ENCODE measurements at places on chromosomes 5 and 9. TPM values are rescaled to one million over a fixed set of nuclear protein-coding genes. Genes with fewer than 3 reads are reported as not detected.

Gene LNPEP
- 9.7 TPM for polyA plus RNA-seq

- no peak for DNase-seq
These were observed 84.1 kb downstream of the PPP2R2B start for GRCh38 chr5:146794326-146795029.

DNA sequence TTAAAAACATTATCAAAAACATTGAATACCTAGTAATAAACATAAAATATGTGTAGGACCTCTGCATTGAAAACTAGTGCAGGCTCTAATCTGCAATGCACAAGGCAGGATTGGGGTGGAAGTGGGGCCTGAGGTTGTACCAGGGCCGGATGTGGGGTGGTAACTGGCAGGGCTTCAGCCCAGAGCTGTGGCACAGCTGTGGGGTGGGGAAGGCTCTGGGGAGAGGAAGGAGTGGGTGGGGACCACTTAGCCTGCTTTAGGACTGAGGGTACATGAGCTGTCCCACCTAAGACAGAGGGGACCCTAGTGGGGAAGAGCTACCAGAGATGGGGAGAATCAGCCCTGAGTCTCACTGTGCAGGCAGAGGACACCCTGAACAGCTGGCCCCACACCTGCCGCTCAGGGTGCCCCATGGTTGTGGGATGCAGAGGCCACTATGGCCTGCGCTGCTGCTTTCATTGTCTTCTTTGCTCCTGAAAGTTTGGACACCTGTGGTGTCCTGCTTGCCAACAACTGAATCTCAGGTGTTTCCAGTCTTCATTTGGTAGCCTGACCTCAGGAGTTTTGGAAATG is 311.4 kb downstream of the TLE4 start:
- DNase-seq = no peak

Gene SPINK7
- polyA plus RNA-seq = not detected

DNA sequence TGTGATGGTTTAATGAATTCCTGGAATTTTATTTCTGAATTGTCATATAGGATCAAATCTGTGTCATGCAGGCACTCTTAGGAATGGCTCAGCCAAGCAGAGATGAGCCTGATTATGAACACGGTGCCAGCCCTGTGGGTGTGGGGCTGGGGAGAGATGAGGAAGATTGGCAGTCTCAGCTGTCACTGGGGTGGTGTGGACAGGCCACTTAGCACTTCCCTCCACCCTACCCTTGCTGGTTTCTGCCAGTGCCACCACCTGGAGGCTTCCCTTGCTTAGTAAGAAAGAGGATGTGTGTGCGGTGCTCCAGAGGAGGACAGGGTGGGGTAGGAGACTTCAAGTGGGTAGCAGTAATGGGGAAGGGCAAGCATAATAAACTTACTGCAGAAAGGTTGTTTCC is 226.6 kb downstream of the CD180 start:
- no peak for DNase-seq

GRCh38 chr5:115586525-115587146 is 15.6 kb downstream of the TICAM2 start:
- no peak for DNase-seq

DNA sequence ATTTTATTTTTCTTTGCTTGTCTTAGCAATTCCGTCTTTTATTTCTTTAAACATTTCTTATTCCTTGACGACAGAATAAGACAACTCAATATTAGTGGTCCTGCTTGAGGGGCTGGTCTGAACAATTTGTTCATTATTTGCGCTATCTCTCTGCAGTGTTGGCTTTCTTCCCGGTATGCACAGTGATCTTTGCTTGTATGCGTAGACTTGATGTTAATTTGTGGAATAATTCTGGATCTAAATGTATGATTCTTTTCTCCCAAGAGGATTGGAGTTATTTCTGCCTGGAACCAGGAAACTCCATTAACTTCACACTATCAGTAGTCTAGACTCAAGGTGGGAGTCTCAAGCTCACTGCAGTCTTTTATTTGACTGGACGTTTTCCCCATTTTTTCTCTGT is 80.4 kb downstream of the KDM4C start:
- no peak for DNase-seq

GRCh38 chr5:103425686-103426454 is 136.7 kb downstream of the NUDT12 start:
- no peak for DNase-seq

DNA sequence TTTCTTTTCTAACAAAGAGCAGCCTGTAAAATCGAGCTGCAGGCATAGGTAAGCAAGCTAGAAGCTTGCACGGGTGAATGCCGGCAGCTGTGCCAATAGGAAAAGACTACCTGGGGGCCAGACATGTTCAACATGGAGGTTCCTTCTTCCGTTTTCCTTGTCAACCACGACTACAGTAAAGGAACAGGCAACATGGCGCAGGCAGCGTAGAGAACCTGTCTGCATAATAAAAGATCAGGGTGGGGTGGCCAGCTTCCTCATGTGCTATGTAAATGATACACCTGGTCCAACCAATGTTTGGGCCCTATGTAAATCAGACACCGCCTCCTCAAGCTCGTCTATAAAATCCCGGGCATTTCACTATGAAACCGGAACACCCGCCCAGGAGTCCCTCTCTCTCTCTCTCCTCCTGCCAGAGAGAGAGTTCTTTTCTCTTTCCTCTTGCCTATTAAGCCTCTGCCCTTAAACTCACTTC is 103.8 kb upstream of the LIFR start:
- no peak for DNase-seq

DNA sequence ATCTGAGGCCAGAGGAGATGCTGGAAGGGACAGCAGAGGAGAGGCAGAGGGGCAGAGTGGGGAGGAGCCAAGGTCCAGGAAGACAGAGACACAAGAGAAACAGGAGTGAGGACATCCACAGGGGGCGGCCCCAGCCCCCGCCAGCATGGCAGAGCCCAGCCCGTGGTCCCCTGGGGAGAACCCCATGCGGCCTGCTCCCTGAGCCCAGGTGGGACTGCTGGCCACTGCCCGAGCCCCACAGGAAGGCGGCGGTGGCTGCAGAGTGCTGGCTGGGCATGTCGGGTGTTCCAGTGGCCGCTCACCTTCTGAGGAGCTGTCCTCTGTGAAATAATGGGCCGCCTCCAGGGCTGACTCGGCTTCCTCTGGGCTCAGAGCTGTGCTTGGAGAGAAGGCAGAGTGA is 8.9 kb upstream of the MRNIP start:
- DNase-seq = no peak

Gene TSTD2
- 17.3 TPM for polyA plus RNA-seq

DNA sequence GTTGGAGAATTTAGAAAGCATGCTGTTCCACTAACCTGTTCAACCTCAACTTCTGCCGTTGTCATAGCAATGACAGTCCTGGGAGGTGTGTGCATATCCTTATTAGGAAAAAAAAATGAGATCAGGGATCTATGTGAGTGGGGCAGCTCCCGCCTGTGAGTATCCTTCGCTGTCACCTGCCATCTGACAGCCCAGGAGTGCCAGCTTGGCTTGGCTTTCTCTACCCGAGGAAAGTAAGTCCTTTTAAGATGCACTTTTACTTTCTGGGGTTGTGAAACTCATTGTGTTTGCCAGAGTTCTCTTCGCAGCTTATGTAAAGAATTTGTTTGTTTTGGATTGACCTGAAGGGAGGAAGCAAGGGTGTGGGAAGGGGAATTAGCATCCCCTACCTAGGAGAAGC is 21.8 kb downstream of the PCDHAC2 start:
- no peak for DNase-seq

GRCh38 chr9:8205576-8205975 is 406.0 kb upstream of the DMAC1 start:
- DNase-seq = no peak

Gene C9orf152
- polyA plus RNA-seq = not detected

Gene DIPK1B
- polyA plus RNA-seq = 3.6 TPM

DNA sequence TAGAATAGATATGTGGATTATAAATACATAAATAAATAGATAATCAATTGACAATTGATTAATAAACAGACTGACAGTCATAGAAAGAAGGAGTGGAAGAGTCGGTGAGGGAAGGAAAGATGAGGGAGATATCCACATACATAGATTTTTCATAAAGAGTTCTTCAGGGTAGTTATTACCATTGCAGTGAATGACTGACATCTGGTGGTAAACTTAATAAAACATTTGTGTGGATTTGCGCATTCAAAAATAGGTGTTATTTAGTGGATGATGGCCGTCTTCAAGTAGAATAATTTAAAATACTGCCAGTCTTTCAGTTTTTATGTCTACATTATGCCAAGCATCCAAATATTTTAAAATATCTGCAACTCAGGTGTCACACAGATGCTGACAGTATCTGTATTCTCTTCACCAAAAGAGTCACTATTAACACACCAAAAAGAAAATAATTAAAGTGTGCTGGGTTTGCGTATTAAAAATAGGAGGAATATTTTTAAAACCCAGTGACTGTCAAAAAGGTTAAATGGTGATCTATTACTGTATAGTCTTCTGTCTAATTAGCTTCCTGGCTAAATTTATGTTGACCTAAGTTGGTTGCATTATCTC is 78.8 kb downstream of the GIN1 start:
- DNase-seq = peak; percentile 10

- no peak for DNase-seq
These were observed 3.9 kb downstream of the LCN12 start for GRCh38 chr9:136955943-136956335.

- DNase-seq = no peak
These were observed 77.7 kb downstream of the DNAH5 start for GRCh38 chr5:13866792-13867191.

Gene GTF3C4
- polyA plus RNA-seq = 7.7 TPM

Gene FLT4
- polyA plus RNA-seq = not detected

DNA sequence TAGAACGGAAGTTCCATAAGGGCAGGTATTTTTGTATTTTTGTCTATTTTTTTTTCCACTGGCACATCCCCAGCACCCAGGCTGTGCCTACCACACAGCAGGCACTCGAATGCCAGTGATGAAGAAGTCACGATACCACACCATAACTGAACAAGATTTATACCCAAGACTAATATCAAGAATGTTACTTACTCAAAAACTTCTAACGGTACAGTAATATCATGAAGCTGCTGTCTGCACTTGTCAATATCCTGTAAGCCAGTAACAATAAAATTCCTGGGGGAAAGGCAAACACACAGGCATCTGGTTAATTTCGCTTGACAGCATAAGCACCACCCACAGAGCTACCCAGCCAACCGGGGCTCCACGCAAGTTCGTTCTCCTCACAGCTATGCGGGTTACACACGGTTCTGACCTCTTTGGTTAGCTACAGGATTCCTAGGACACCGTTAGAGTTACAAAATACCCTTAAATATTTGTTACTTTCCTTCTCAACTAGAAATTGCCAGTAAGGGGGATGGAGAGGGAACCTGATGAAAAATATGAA is 1.3 kb downstream of the MED10 start:
- no peak for DNase-seq

GRCh38 chr9:111035543-111036428 is 2.5 kb downstream of the LPAR1 start:
- no peak for DNase-seq

GRCh38 chr5:73199671-73200070 is 26.7 kb downstream of the TMEM174 start:
- no peak for DNase-seq

Gene SLC22A4
- 3.0 TPM for polyA plus RNA-seq

- DNase-seq = no peak
These were observed 17.6 kb downstream of the AFAP1L1 start for GRCh38 chr5:149289301-149289700.

DNA sequence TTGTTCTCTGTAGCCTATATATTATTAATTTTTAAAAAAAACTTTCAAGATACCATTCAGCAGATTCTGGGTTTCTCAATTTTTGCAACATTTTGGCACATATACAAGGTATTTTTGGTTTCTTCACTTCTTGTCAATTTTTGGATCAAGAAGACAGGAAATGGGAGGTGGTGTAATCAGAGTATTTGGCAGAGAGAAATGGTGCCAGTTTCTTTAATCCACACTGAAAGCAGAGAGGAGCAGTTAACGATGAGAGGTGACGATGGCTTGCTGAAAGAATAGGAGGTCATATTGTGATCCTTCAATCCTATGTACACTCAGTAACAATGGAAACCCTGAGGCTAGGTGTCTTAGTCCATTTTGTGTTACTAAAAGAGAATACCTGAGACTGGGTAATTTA is 16.4 kb downstream of the NNT start:
- DNase-seq = no peak

Gene TYRP1
- 0.38 TPM for polyA plus RNA-seq

DNA sequence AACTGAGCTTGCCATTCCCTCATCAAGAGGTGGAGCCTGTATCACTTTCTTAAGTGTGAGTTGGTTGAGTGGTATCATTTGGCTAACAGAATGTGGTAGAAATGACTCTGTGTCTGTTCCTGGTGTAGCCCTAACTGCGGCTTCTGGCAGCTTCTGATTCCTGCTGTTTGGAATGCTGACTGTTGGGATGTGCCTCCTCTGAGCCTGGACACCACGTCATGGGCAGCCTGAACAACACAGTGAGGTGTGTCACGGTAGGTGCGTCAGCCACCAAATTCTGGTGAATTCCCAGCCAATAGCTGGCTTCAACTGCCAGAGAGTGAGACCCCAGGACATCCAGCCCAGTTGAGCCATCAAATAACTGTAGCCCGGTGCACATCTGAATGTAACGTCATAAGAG is 6.1 kb upstream of the C9orf152 start:
- no peak for DNase-seq

- DNase-seq = no peak
These were observed 12.5 kb downstream of the KCNT1 start for GRCh38 chr9:135714242-135715055.

DNA sequence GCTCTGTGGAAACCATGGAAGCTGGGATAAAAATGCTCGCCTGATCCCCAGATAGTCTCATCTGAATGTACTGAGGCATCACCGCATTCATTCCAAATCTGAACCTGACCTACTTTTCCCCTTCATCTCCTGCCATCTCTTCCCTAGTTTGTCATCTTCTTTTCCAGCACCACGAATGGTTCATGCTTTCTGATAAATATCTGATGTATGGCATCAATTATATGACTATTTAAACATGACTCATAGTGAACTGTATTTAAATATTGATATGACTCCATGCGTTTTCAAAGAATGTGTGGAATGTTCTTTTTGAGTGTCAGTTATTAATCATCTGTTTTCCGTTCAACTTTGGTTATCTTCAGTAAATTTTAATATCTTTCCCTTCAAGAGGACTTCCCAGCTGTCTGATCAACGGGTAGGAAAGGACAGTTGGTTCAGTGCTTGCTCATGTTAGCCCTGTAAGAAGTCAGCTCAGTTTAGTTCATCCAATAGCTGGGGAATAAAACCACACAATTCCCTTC is 21.1 kb downstream of the BASP1 start:
- DNase-seq = no peak

All from AG04450 (cell line).